ENCODE measurements at places on chromosomes 11 and 22.

GRCh38 chr11:67576735-67577475 lies 6.7 kb upstream of the GSTP1 start:
- no peak for DNase-seq

DNA sequence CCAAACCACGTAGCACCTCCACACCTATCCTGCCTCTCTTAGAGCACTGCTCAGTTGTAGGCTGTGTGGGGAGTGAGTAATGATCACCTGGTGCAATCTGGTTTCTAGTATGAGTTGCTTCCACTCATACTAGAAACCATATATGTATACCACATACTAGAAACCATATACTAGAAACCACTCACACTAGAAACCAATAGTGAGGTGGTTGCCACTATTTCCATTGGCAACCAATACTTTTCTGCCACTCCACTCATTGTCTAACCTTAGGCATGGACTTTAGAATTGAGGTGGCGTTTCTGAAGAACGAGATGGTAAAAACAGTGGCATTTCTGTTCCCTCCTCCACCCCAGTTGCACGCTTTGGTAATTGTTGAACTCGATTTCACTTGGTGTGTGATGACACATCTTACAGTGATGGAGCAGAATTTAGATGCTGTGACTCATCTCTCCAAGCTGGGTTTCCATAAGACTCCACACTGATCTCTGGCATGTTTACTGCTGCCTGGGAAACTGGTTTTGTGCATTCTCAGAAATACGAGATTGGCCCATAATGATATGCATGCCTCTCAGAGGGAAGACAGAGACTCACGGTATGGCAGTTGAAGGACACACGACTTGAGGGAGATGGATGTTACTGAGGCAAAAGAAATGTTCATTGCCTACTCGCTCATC lies 82.9 kb downstream of the KIRREL3 start:
- DNase-seq, result peak; percentile 98

DNA sequence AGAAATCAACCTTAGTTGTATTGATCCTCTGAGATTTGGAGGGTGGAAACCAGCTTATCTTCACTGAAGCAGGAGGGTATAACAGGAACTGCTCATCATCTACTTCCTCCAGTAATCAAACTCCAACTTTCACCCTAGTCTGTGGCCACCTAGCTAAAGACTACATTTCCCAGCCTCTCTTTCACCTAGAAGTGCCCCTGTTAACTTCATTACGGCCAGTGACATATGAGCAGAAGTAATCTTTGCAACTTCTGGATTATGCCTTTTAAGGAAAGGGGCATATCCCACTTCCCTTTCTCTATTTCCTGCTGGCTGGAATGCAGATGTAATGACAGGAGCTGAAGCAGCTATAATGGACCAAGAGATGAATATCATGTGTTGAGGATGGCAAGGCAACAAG lies 7.6 kb upstream of the VPS37C start:
- no peak for DNase-seq

GRCh38 chr11:87338046-87338639 lies 300.4 kb downstream of the TMEM135 start:
- no peak for DNase-seq

DNA sequence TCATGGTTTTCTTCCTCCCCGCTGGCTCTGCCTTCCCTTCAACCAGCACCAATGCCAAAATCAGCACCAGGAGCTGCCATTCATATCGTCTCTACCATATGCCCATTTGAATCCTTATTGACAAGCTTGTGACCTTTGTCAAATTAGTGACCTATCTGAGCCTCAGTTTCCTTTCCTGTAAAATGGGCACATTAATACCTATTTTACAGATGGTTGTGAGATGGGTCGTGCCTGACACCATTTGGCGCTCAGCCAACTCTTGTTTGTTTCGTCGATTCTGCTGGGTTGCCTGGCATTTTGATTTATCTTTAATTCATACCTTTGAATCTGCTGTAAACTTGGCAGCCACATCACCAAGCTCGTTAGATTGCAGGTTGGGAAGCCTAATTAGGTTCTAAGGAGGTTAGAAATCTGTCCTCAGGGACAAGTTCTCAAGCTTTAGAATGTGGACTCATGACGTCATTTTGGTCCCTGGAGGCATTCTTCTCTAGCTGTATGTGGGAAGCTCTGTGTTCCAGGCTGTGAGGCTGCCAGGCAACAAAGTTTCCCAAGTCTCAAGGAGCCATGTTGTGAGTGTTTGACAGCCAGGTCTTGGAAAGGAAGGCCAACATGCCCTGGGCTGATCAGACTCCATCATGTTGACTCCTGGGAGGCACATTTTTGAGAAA lies 61.0 kb downstream of the RPS6KA4 start:
- DNase-seq, result peak; percentile 37

GRCh38 chr11:87722756-87723565 lies 452.3 kb downstream of the RAB38 start:
- peak; percentile 43 for DNase-seq

- DNase-seq, result peak; percentile 84
These were observed 4.4 kb downstream of the BCL9L start for GRCh38 chr11:118921121-118921928.

DNA sequence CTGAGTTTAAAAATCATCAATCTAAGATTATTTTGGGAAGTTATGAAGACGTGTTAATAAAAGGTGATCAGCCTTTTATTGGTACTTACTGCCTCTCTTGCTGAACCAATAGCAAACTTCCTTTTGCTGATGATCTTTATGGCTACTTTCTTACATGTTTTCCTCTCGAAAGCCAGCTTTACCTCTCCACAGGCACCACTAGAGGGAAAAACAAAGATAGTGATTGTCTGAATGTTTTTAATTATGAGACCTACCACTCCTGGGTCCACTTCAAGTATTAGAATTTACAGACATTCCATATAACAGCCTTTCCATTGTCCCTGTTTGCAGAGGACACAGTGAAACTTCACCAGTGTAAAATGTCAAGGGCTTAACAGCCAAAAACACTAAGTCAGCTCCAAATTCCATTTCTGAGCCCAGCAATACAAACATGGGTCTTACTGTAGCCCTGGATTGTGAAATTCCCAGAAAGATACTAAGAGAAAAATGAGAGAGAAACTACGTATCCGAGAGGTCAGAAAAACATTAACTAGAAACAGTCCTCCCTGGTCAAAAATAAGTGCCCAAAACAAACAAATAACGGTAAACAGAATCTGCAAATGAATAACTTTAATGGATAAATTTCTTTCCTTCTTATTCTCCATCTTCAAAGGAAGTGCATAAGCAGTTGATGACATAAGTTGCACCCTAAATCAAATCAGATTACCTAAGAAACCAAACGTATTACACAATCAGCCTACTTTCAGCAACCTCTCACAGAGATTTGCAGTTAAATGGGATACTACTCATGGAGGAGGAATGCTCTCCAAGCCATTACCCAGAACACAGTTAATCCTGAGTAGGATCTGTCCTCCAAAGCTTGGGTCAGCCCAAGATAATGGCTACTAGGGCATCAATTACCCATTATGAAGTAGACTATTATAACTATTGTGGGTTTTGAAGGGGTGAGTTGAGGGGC lies 29.5 kb downstream of the CHEK2 start:
- peak; percentile 95 for DNase-seq

DNA sequence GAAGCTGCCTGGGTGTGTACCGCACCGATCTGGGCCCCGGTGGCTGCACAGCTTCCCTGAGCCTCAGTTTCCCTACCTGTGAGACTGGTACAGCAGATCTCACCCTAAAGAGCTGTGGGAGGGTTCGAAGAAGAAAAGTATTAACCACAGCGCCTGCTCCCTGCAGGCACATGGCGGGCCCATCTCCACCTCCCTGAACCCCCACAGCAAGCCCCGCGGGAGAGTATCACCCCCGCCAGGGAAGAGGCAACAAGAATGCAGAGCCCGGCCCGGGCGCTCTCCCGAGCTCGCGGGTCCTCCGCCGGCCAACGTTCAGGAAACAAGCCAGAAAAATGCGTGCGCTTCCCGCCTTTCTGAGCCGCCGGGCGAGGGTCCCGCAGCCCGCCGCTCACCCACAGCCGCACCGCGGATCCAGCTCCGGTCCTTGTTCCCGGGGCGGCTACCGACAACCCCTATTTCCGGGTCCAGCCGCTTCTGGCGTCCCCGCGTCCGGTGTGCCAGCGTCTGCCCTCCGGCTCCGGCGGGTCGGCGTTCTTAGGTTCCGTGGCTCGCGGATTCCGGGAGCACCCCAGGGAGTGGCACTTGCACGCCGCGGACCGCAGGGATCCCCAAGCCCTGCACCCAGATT lies at the start of gene TOP3B:
Gene TOP3B (minus strand): TSS at position 450 of the 628 bp plus-strand sequence. CDS start 7,078 bp downstream, outside the sequence.
- DNase-seq, result peak; percentile 75

Measured in EL (cell line).